ENCODE measurements at places on chromosomes 16 and 17.

GRCh38 chr17:75152922-75153779, 1.2 kb downstream of the JPT1 start:
- DNase-seq: peak; percentile 45

DNA sequence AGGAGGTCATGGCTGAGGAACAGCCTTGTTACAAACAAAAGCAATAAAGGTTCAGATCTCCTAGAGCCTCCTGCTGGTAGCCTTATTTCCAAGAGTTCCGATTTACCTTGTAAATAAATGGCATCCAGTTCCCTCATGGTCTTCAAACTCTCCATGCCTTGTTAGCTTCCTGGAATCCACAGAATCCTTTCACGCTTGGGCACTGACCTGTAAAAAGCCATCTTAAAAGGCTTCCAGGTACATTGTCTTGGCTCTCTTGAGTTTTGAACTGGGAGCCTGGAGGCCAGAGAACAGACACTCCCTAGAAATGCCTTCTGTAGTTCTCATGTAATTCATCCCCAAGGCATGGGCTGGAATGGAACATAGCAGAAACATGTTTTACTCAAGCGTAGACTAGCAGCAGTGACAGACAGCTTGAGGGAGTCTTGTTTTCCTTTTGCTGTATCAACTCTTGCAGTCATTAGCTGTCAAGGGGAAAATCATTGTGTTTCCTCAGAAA, 207.9 kb downstream of the SNX29 start:
- no peak for DNase-seq

GRCh38 chr17:72538443-72538842, 417.6 kb downstream of the SOX9 start:
- DNase-seq: no peak

- no peak for DNase-seq
These were observed 49.3 kb upstream of the USP7 start for GRCh38 chr16:9012848-9013507.

DNA sequence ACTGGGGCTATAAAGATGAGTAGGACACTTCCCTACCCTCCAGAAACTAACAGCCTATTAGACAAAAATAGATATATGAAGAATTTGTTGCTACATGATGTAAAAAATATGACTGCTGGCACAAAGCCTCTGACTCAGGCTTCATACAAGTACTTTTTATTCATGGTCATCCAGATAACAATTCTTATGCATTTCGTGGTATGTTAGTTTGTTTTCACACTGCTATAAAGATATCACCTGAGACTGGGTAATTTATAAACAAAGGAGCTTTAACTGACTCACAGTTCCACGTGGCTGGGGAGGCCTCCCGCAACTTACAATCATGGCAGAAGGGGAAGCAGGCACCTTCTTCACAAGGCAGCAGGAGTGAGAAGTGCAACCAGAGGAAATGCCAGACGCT, 112.5 kb upstream of the HLF start:
- no peak for DNase-seq

DNA sequence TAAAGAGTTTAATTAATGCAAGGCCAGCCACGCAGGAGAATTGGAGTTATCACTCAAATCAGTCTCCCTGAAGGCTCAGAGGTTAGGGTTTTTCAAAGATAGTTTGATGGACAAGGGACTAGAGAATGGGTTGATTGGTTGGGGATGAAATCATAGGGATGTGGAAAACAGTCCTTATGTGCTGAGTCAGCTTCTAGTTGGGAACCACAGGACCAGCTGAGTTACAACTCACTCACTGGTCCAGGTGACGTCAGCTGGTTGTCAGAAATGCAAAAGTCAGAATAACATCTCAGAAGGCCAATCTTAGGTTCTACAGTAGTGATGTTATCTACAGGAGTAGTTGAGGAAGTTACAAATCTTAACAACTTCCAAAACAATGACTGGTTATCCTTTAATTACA, 47.6 kb downstream of the CPD start:
- no peak for DNase-seq

- no peak for DNase-seq
These were observed 1.1 kb upstream of the CAPN15 start for GRCh38 chr16:526181-527014.

- no peak for DNase-seq
These were observed 16.7 kb downstream of the ZBTB4 start for GRCh38 chr17:7462474-7463371.

DNA sequence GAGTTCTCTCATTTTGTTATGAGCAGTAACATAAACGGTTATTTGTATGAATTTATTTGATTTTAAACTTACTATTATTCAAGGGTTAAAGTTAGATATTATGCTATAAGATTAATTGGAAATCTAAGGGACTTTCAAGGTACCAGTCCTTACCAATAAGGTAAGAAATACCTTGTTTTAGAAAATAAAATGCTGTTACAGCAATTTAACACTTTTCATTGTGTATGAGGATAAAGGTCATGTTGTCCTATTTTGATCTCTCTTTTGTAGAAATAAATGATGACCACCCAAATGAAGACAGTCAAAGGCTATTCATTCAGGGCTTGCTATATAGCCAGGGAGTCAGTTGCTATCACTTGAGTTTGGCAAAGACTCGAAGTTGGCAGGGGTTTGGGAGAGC, 1185.9 kb upstream of the GOT2 start:
- DNase-seq: no peak

DNA sequence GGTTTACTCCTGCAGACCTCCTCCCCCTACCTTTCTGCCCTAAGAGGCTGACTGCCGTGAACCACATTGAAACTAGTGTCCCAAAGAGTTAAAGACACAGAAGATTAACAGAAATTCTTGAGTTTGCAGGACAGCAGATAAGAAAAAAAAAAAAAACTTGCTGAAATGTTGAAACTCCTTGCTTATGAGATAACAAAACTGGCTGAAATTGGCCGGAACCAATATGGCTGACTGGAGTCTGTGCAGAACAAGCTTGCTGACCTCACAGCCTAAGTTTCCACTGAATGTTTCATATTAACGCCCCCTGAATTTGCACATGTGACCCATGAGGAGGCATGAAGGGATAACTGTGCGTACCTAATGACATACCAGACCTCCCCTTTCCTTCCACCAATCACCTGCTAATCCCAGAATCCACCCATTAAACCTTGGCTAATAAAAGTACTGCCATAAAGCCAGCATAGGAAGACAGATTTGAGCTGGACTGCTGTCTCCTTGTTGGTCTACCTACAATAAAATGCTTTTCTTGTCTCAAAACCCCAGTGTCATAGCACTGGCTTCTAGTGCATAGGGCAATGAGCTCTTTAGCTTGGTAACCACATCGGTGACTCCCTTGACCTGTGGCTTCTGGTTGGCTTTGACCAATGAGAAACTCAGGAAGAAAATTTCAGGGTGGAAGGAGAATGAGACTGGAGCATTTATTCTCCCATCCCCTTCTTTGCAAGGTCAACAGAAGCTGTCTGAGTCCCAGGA, 80.1 kb downstream of the PMP22 start:
- DNase-seq: no peak

DNA sequence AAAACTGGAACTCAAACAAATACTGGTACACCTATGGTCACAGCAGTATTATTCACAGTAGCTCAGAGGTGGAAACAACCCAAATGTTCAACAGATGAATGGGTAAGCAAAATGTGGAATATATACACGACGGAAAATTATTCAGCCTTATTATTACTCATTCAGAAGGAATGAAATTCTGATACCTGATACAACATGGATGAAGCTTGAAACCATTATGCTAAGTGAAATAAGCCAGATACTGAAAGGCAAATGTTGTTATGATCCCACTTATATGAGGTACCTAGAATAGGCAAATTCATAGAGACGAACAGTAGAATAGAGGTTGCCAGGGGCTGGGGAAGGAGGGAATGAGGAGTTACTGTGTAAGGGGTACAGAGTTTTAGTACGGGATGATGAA, 27.1 kb upstream of the MYLK3 start:
- no peak for DNase-seq

DNA sequence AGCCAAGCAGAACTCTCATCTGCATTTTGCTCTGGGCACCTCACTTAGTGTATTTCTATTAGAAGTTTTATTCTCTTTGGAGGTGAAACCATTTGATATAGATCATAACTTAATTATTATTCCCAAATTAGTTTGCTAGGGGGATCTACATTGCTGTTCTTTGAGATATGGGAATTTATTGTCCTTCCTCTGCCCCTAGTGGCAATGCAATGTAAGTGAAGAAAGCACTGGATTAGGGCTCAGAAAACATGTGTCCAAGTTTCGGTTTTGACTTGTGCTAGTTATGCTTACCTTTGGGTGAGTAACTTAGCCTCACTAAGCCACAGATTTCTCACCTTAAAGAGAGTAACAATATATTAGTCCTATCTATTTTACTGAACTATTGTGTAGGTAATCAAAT, 2.9 kb downstream of the KRT39 start:
- DNase-seq: no peak

- DNase-seq: no peak
These were observed 235.8 kb upstream of the NLRP1 start for GRCh38 chr17:5819921-5820685.

DNA sequence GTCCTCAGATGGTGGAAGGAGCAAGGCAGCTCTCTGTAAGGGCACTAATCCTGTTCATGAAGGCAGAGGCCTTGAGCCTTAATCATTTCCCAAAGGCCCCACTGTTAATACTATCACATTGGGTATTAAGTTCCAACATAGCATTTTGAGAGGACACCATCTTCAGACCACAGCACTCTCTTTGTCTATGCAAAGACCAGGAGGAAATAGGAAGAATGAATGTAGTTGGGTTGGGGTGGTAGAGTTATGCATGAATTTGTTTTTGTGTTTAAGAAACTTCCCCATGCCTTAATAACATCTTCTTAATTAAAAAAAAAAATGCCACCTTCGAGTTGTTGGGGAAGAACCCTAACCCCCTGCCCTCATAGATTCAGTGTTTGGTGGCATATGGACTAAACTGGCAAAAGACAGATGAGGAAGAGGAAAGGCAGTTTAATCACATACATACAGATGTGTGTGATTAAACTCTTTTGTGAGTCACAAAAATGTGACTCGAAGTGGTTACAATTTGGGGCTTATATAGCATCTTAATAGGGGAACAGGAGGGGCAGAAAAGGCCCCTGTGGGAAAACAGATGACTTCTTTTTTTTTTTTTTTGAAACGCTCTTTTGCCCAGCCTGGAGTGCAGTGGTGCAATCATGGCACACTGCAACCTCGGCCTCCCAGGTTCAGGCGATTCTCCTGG, 35.0 kb upstream of the SLC5A10 start:
- DNase-seq: no peak

GRCh38 chr17:51407576-51407975, 147.2 kb downstream of the UTP18 start:
- DNase-seq: no peak

DNA sequence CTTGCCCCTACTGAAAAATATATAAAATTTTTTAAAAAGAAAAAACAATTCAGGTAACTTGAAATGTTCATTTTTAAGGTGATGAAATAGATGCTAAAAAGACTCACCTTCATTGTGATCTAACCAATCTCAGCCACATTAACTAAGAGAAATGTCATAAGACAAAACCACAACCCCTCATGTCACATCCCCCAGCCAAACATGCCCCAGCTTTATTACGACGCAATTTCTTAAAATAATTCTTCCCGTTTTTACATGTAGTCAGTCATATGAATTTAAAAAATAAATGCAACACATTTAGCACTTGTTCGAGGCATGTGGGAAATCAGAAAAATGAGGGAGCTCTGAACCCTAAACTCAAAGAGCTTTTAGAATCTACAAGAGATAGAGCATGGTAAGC, 9.5 kb downstream of the AMFR start:
- DNase-seq: no peak

DNA sequence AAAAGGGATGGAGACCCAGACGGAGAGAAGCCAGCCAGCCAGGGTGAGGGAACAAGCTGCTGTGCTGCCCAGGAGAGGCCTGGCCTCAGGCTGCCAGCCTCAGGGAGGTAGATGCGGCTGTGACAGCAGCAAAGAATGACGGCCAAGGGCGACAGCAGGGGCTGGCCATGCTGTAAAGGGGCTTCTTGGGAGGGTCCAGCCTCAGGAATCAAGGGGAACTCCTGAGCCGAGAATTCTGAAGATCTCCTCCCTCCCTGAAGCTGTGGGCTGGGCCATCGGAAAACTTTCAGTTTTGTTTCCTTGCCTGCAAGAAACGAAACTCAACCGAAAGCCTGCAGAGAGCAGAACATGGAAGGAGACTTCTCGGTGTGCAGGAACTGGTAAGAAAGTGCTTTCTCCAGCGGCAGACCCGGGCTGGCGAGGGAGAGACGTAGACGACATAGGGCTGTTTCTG, at the start of gene XAF1:
Gene XAF1, plus strand, starts transcription at position 316 of the 454 bp plus-strand sequence. Its CDS starts 33 bp downstream, at position 349.
- peak; percentile 46 for DNase-seq

DNA sequence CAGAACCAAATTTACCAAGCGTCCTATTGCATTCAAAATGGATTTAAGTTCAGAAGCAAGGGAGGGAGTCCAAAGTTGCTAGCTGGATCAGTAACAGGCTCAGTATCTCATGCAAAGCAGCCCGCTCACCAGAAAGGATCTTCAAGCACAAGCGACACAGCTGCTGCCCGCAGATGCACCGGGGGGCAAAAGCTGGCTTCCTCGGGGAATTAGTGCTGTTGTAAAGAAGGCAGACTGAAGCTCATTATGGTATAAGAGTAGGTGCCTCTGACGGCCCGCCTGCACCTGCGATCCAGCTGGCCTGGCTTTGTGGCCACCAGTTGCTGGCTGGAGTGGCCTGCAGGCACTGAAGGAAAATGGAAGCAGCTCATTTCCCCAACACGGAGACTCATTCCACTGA, 128.4 kb upstream of the RCVRN start:
- no peak for DNase-seq

DNA sequence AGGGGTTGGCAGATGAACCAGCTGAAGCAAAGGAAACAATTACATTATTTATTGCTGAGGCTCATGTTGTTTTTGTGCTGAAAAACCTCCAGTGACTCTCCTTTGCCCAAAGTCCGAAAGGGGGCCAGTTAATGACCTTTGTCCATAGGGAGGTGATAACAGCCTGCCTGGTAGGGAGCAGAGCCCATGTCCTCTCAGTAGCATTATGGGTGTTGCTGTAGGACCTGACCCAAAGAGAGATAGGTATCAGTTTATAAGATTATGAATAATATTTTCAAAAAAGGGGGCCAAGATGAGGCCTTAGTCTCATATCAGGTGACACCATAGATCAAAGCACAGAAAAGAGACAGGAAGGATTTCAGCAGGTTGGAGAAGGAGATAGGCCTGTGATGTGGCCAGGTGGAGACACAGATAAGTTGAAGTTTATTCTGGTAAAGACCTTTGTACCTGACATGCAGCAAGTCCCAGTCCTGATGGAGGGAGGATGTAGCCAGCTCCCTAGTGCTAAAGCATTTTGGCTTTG, 55.1 kb downstream of the CENPV start:
- DNase-seq: no peak

DNA sequence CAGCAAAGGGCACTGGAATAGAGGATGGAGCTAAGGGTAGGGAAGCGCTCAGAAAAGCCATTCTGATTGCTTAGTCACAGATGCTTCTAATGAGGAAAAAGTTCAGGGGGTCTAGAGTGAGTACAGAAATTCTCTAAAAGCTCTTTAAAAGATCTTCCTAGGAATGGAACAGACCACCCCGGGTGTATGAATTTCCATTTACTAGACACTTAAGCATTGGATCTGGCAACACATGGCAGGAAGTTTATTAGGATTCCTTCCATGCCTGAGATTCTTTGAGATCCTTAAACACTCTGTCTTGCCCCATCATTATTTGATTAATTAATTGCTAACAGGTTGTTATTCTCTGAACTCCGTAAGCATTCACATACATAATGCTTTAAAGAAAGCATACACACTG, 8.5 kb downstream of the KRTAP9-7 start:
- DNase-seq: no peak

All from left hindlimb (tissue), 1 donor.